ENCODE measurements at places on chromosomes 5 and 9.

GRCh38 chr5:10712574-10713366 is 48.3 kb downstream of the DAP start:
- no peak for DNase-seq

DNA sequence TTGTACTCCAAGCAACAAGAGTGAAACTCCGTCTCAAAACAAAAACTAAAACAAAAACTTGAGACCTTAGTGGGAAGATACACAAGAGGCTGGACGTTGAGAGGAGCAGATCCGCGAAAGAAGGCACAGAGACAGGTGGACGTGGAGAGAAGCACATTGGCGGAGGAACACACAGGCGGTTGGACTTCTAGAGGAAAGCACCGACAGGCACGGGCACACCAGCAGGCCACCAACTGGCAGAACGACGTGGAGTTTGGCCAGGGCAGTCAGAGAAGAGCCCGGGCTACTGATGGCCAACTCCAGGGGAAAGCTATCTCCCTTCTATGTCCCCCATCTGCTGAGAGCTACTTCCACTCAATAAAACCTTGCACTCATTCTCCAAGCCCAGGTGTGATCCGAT is 482.7 kb downstream of the GABRG2 start:
- DNase-seq, result no peak

GRCh38 chr5:88879724-88880123 is 3.3 kb downstream of the MEF2C start:
- no peak for DNase-seq

- DNase-seq, result no peak
Measured at GRCh38 chr9:116452634-116453033, 234.5 kb upstream of the TRIM32 start.

DNA sequence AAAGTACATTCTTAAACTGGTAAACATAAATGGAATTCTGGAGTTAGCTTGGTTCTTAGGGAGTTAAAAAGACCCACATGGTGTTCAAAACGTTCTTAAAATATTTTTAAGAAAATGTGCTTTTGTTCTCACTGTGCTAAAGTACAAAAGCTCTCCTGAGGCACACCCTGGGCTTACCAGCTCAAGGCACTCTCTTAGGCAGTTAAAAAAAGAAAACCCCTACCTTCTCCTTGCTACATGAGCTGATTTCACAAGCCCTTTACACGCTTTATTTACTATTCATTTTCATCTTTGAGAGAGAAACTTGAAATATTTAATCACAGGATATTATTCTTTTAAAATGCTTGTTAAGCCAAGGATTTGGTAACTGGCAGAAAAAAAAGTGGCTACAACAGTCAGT is 723.3 kb upstream of the GRAMD2B start:
- DNase-seq, result no peak

DNA sequence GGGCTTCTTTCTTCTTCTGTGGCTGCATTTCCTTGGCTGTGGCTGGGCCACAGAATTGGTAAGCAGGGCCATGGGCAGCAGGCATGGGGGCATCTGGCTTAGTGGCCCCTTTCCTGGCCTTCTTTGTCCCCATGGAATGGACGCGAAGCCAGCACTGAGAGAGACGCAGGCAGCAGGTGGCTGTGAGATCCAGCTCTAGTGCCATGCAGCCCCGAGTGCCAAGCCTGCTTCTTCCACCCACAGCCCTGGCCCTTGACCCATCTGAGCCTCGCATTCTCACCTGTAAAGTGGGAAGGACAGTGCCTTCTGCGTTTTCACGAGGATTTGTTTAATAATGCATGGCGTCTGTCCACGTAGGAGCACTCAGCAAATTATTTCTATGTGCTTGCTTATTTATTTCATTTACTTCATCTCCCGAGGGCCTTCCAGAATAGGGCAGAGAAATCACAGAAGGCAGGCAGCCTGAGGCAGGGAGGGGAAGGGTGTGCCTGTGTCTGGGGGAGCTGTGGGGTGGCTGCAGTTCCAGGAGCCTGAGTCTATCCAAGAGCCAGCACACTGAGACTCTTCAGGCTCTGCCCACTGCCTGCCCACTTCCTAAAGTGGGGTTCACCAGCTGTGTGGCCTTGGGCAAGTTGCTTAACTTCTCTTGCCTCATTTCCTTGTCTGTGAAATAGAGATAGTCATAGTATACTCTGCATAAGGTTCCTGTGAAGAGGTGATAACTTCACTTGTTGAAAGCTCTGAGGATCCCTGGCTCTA is 55.2 kb downstream of the NTNG2 start:
- DNase-seq, result no peak

- DNase-seq, result no peak
Measured at GRCh38 chr9:123871781-123872180, 58.1 kb downstream of the DENND1A start.

GRCh38 chr5:127609957-127610356 is 38.9 kb upstream of the CTXN3 start:
- DNase-seq, result no peak

DNA sequence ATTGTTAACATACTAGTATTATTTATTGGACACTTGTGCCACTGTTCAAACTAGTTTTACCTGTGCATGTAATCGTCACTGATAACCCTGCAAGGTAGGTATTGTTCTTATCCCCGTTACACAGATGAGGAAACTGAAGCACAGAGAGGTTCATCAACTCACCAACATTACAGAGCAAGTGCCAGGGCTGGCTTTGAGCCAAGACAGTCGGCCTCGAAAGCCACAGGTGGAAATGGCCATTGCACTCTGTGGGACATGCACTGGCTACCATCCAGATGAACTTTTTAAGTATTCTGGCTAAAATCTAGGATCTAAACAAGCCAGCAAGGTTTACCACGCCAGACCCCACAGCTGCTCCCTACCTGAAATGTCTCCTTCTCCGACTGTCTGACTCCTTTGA is 57.9 kb downstream of the TEX10 start:
- DNase-seq, result no peak

GRCh38 chr5:115577329-115577728 is 24.9 kb downstream of the TICAM2 start:
- DNase-seq, result no peak

- DNase-seq, result no peak
Measured at GRCh38 chr9:78971540-78971939, 600.2 kb upstream of the TLE4 start.

DNA sequence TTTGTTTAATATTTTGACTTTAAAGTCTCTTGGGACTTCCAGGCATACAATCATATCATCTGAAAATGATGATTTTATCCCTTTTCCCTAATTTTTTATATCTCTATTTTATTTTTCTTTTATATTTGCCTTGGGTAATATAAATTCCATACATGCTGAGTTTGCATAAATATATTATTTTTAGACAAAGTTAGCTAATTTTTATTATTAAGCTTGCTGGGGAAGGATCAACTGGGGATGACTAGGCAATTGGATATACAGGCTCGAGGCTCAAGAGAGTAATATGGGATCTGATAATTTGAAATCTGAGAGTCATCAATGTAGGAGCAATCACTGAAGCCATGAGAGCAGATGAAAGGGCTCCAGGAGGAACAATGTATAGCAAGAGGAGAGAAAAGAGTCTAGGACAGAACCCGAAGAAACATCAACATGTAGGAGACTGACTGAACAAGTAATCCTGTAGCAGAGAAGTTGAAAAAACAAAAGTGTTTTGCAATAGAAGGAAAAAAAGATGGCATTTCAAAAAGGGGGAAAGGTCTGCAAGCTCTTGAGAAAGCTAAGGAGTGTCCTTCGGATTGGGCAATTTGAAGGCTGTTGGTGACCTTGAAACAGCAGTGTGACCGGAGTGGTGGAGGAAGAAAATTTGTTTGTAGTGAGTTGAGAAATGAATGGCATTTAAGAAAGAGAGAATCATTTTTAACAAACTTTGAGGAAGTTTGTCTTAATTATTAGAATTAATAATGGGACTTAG is 17.0 kb upstream of the RHOBTB3 start:
- no peak for DNase-seq

- DNase-seq, result no peak
Measured at GRCh38 chr9:135189497-135189896, 102.0 kb downstream of the OLFM1 start.

DNA sequence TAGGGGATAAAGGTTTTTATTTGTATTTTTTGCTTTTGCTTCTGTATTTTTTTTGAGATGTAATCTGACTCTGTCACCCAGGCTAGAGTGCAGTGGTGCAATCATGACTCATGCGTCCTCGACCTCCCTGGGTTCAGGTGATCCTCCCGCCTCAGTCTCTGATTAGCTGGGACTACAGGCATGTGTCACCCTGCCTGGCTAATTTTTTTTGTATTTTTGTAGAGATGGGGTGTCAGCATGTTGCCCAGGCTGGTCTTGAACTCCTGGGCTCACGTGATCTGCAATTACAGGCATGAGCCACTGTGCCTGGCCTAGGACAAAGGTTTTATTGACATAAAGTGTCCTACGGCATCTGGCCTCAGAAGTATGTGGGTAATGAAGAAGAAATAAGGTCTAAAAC is 297.1 kb upstream of the C9orf72 start:
- DNase-seq, result no peak
